ENCODE measurements at places on chromosomes 7 and 10. TPM values are rescaled to one million over a fixed set of nuclear protein-coding genes. Genes with fewer than 3 reads are reported as not detected.
A peak's percentile ranks its signal among the peaks of the same experiment; 100 is the strongest.

GRCh38 chr10:114732931-114733330 lies 74.9 kb upstream of the ABLIM1 start:
- DNase-seq = no peak
- no peak overlapping the region for H3K27ac ChIP-seq
- H3K4me3 ChIP-seq = no peak overlapping the region
- no peaks in the 10 kb centered on the region for H3K36me3 ChIP-seq
- H3K27me3 ChIP-seq = peaks cover 13% of the 10 kb centered on the region

DNA sequence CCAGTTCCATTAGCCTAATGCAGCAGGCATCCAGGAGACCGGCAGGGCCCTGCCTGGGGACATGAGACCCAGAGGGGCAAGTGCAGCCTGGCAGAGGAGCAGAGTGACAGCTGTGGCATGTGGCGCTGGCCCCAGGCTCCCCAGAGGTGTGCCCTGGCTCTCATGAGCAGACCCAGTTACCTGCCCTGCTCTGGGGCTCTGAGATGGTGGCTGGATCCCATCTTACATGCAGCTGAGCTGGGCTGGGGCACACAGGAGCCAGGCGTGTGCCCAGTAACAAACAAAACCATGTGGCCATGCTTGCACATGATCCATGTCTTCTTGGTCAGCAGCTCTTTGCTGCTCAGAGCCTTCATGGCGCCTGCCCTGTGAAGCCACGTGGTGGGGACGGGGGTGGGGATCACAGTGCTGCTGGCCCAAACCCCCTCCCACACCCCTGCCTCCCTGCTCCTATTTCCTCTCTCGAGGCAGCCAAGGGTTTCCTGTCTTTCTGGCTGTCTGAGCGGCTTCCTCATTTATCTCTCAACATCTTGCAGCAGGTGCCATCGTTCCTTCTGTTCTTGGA lies 40.3 kb upstream of the GTF2I start:
- no peaks in the 10 kb centered on the region for H3K36me3 ChIP-seq
- DNase-seq = no peak
- H3K4me1 ChIP-seq = peaks cover 10% of the 10 kb centered on the region

- H3K36me3 ChIP-seq = peaks cover 2% of the 10 kb centered on the region
- H3K4me3 ChIP-seq = no peak overlapping the region
- peak overlapping the region; percentile 32 for H3K27ac ChIP-seq
- H3K27me3 ChIP-seq = no peaks in the 10 kb centered on the region
Observed at GRCh38 chr10:73446926-73447325, 13.6 kb upstream of the MSS51 start.

DNA sequence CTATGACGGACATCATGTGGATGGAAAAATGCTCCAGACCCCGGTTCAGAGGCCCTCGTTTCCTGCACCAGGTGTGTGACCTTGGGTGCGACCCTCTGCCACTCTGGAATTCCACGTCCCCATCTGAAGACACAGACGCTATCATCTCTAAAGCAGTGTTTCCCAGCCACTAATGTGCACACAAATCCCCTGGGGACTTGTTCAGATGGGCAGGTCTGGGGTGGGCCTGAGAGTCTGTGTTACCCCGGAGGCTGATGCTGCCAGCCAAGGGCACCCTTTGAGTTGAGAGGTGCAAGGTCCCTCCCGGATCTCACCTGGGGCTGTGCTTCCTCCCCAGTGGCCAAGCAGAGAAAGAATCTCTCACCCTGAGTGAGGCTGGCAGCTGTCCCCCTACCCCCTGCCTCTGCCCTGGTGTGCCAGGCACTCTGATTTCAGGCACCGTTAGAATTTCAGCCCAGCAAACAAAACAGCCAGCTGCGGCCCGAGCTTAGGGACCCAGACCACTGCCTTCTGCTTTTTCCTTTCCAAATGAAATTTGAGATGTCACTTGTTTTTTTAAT lies 90.0 kb downstream of the SLIT1 start:
- peaks cover 3% of the 10 kb centered on the region for H3K4me1 ChIP-seq
- no peaks in the 10 kb centered on the region for H3K36me3 ChIP-seq
- H3K27me3 ChIP-seq = peaks cover 62% of the 10 kb centered on the region
- no peak for DNase-seq
- peak overlapping the region; percentile 60 for H3K4me3 ChIP-seq

DNA sequence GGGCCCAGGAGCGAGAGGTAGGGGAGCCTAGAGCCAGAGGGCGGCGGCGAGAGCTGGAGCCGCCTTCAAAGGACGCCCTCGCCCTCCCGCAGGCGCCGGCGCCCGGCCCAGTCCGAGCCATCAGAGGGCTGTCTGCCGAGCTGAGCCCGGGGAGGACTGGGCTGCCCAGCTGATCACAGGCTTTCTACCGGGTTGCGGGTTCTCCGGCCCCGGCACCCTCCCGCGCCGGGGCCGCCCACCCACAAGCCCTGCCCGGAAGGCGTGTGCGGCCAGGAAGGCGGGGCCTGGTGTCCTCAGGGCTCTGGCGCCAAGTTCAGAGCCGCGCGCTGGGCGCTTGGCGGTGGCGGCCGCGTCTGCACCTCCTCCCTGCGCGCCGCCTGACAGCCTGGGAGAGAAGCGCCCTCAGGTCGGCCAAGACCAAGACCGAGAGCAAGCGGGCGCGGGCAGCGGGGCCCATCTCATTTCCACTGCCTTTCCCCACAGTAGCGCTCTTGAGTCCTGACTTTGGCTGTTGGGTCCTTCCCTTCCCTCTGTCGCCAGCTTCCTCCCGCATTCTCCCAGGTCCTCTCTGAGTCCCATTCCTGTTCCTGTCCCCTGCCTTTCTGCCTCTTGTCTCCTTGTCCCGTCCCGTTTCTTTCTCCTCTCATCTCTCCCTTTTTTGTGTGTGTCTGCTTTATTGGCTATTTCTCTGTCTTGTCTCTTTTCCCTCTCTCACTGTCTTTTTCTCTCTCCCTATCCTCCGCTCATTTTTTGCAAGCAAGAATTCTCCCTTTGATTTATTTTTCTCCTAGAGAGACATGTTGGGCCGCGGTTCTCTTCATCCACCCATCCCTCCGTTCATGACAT lies 60.6 kb upstream of the MSMB start:
- peaks cover 6% of the 10 kb centered on the region for H3K36me3 ChIP-seq
- H3K27ac ChIP-seq = peak overlapping the region; percentile 66
- peaks cover 9% of the 10 kb centered on the region for H3K4me1 ChIP-seq
- peaks cover 8% of the 10 kb centered on the region for H3K27me3 ChIP-seq
- H3K4me3 ChIP-seq = peak overlapping the region; percentile 99

NUTM2A gene
- 1.0 TPM for total RNA-seq

- H3K27me3 ChIP-seq = peaks cover 40% of the 10 kb centered on the region
- H3K36me3 ChIP-seq = peaks cover 2% of the 10 kb centered on the region
- peaks cover 21% of the 10 kb centered on the region for H3K4me1 ChIP-seq
- H3K27ac ChIP-seq = peak overlapping the region; percentile 57
- DNase-seq = no peak
Observed at GRCh38 chr7:107659666-107660065, 962 bp upstream of the SLC26A4 start.

Data from T-helper 17 cell (primary cell).